ENCODE measurements at places on chromosomes 6 and 20.

DNA sequence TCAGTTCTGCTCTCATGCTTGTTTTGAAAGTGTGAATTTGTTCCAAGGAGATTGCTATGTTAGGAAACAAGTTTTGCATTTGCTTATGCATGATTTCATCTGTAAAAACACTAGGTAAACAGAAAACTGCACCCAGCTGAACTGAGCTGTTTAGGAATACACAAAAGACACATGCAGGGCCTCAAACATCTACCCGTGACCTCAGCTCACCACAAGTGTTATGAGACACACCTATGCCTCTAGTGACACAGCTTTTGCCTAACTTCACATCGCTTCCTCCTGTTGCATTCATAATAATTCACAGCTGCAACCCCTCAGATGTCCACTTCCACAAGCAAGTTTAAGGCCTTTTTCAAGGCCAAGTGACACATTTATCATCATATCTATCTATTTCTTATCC, 98.0 kb upstream of the SLC24A3 start:
- DNase-seq: no peak

DNA sequence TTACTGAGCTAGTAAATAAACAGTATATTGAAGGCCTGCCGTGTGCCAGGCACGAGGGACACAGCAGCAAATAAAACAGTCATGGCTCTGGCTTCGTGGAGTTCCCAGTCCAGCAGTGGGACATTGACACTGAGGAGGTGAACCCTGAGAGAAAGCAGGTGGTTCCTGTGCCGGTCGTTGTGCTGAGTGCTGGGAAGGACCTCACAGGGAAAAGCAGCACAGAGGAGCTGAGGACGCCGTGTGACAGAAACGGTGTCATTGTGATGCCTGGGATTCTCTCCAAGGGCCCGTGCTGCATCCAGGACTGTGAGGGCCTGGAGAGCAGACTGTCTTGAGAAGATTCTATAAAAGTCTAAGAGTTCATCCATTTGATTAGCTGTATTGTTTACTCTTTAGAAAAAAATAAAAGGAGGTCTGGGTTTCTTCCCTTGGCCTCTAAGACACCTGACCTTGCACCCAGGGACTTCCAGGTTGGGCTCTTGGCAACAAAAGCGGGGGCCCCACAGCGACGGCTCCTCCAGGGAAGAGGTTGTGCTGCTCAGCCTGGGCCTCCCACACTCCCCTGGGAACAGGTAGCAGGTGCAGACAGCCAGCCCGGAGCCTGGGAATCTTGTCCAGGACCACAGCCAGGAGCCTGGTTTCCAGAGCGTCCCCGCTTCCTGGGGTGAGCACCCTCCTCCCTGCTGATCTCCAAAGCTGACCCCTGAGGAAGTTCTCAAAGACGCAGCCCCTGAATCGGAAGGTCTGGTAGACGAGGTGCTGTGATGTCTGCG, 251.2 kb upstream of the PMEPA1 start:
- no peak for DNase-seq

- DNase-seq: peak; percentile 28
Observed at GRCh38 chr6:42367353-42368011, 84.2 kb downstream of the TRERF1 start.

DNA sequence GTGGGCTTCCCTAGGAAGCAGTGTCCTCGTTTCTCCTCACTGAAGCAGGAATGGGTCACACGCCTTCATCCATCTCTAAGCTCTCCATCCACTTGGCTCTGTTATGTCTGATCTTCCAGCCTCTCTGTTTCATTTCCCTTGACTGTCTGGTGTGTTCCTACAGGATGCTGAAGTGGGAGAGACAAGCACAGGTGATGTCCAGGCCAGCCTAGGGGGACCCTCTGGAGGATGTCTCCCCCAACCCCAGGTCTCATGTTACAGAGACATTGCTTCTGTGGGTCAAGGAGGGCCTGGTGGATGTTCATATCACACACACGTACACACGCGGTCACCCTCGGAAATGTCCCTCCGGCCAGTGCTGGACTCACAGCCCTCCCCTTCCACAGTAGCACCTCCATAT, 229.9 kb downstream of the CDC5L start:
- DNase-seq: no peak

DNA sequence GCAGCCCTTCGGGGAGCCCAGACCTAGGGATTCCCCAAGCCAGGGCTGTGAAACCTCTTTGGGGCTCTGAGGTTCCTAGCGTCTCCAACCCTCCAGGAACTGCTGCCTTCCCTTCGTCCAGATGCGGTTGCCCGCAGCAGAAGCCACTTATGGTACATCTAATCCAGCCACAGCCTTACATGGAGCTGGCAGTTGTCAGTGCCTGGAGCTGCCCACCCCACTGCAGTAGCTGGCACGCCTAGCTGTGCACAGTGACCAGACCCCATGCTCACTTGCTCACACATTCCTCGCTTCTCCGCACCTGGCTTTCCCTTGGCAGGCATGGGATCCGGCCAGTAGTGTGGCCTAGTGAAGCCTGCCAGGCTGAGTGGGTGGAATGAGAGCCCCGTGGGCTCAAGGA, 547.6 kb downstream of the TBC1D32 start:
- DNase-seq: no peak

DNA sequence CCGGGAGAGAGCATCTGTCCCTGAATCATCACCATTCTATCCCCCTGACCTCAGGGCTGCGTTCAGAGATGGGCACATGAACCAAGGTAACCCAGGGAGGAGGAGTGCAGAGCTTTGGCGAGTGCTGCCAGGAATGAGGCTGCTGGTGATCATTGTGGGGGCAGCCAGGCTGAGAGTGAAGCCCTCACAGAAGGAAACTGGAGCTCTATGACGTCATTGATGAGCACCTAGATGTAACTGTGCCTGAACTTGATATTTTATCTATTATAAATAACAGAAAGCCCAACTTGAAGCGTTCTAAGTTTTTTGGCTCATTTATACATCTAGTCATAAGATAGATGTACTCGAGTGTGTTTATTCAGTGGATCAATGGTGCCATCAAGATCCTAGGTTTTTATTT, 17.3 kb upstream of the TSHZ2 start:
- no peak for DNase-seq

- DNase-seq: no peak
Observed at GRCh38 chr6:162721404-162721687, 6.2 kb downstream of the PRKN start.

GRCh38 chr6:84779380-84779779, 15.0 kb upstream of the TBX18 start:
- DNase-seq: peak; percentile 25
